Calu3 (cell line): ENCODE measurements at places on chromosomes 3 and 15.

DNA sequence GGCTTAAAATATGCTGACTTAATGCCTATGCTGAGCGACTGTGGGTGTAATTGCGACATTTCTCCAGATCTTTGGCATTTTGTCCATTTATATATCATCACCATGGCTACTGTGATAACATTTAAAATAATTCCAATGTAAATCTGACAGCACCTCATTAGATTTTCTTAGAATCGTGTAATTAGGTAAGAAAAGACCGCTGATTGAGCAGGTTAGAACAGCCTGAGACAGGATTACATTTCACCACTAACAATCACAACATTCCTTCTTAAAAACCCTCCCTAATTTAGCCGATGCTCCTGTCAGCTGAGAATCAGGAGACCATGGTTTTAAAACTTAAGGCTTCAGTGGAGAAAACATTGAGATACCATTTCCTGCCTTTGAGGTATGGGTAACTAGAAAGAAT, 455.3 kb upstream of the PDZRN3 start:
- DNase-seq, result no peak

DNA sequence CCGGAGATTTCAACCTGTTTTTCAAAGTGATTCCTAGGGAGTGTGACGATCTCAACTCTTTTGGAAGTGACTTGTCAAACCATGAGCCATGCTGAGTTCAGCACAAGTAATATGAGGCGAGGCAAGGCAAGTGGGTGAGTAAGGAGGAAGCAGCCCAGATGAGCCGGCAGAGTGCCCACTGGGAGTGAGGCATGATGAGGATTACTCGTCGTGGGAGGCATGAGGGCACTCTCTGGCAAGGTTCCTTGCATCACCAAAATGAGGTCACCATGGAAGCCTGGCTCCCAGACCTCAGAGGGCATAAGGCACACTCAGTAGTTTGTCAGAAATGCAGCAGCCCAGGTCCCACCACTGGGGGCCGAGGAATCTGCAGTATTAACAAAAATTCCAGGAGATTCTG, 636.1 kb downstream of the MAGI1 start:
- DNase-seq, result peak; percentile 3

GRCh38 chr3:187188931-187189330, 8.4 kb upstream of the RTP1 start:
- no peak for DNase-seq

- DNase-seq, result no peak
Observed at GRCh38 chr3:64266065-64266931, 41.0 kb upstream of the PRICKLE2 start.

GRCh38 chr3:107064405-107065060, 312.7 kb upstream of the CCDC54 start:
- DNase-seq, result peak; percentile 81

DNA sequence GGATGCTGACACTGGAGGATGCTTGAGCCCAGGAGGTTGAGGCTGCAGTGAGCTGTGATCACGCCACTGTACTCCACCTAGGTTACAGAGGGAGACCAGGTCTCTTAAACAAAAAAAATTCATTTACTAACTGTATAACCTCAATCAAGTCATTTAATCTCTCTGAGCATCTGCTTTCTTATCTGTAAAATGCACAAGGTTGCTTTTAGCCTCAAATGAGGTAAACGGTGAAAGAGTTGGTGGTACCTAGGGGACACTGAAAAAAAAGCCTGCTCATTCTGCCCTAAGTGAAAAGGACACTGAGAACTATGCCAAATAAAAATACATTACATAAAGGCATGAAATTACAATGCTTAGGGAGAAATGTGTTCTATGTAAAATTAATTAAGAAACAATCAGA, 3.4 kb downstream of the PP2D1 start:
- DNase-seq, result no peak

DNA sequence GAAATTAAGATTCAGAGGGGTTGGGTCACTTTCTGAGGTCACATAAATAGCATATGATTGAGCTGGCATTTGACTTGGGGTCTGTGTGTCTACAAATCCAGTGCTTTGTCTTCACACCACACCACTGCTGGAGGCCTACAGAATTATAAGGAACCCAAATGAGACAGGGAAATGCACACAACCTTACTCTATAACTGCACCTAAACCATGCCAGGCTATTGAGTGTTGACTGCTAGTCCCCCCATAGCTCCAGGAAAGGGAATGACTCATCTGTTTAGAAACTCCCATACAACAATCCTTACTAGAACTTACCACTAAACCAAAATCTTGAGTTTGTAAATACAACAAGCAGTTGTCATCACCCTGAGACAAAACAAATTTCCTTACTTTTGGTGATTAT, 16.9 kb upstream of the TSC22D2 start:
- DNase-seq, result no peak

GRCh38 chr15:73480050-73480449, 37.1 kb downstream of the REC114 start:
- DNase-seq, result no peak

GRCh38 chr15:99729920-99730319, 3.3 kb downstream of the LYSMD4 start:
- DNase-seq, result peak; percentile 24

GRCh38 chr15:85649372-85649771, 145.4 kb downstream of the KLHL25 start:
- no peak for DNase-seq

GRCh38 chr3:107404727-107405469, 27.7 kb downstream of the CCDC54 start:
- DNase-seq, result no peak

- no peak for DNase-seq
Observed at GRCh38 chr3:133570937-133571320, 2.6 kb upstream of the CDV3 start.

DNA sequence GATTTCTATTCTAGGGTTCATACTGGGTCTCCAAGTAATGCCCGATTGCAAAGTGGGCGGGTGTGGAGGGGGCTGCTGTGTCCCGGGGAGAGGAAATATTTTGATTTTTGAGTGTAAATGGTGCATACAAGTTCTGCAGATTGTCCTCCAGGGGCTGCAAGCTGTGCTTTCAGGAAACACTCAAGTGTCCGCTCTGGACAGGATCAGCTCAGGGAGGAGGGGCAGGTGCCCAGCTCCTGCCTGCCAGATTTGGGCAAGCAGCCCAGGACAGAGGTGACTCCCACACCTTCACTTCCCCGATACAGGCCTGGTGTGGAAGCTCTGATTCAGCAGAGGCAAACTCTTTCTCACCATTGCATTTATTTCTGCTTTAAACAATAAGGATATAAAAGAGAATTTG, 142.7 kb downstream of the ALDH1A2 start:
- DNase-seq, result peak; percentile 56

DNA sequence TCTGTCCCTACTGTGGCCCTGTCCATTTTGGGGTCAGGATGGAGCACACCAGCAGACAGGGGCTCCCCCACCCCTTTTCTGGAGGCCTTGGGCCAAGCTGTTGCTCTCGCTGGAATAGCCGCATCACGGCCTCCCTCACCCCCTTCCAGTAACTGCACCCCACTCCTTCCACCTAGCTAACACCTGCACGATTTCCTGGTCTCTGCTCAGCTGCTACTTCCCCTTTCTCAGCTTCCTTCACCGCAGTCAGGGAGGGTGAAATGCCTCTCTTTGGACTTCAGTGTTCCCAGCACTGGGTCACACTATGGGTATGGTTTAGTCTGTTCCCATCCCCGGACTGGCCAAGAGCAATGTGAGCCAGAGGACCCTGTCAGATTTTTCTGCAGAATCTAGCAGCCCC, 400.2 kb downstream of the MCTP2 start:
- DNase-seq, result no peak

GRCh38 chr3:169759256-169759655, 5.6 kb downstream of the TERC start:
- DNase-seq, result no peak

DNA sequence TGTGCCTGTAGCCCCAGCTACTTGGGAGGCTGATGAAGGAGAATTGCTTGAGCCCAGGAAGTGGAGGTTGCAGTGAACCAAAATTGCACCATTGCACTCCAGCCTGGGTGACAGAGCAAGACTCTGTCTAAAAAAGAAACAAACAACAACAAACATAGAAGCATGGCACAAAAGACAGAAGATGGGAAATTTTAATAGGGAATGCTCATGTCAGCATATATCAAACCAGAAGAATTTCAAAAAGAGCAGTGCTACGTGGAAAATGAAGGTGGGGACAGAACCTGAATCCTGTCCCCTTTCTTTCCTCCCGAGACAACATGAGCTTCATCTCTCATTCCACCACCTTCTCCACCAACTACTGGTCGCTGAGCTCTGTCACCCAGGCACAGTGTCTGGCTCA, 46.3 kb upstream of the MFGE8 start:
- DNase-seq, result no peak

DNA sequence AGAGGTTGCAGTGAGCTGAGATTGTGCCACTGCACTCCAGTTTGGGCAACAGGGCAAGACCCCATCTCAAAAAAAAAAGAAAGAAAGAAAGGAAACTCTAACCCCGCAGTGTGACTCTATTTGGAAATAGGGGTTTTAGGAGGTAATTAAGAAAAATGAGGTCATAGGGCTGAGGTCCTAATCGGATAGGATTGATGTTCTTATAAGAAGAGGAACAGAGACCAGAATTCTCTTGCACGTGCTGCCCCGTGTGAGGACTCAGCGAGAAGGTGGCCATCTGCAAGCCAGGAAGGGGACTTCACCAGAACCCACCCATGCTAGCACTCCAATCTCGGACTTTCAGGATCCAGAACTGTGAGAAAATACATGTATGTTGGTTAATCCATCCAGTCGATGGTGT, 25.8 kb downstream of the KLHL6 start:
- no peak for DNase-seq

DNA sequence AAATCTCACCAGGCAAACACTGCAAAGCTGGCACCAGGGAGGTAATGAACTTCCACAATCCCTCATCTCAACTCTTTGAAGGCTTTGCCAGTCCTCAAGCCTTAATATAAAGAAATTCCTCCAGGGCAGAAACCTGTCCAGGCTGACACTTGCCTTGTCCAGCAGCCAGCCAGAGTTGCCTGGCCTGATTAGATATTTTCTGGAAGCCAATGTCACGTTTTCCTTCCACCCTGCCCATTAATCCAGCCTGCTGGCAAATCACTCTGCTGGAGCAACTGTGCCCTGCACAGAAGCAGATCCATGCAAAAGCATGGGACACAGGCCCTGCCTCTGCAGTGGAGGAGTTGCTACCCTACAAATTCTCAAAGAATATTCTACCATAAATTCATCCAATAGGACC, 56.5 kb downstream of the HEG1 start:
- DNase-seq, result no peak

DNA sequence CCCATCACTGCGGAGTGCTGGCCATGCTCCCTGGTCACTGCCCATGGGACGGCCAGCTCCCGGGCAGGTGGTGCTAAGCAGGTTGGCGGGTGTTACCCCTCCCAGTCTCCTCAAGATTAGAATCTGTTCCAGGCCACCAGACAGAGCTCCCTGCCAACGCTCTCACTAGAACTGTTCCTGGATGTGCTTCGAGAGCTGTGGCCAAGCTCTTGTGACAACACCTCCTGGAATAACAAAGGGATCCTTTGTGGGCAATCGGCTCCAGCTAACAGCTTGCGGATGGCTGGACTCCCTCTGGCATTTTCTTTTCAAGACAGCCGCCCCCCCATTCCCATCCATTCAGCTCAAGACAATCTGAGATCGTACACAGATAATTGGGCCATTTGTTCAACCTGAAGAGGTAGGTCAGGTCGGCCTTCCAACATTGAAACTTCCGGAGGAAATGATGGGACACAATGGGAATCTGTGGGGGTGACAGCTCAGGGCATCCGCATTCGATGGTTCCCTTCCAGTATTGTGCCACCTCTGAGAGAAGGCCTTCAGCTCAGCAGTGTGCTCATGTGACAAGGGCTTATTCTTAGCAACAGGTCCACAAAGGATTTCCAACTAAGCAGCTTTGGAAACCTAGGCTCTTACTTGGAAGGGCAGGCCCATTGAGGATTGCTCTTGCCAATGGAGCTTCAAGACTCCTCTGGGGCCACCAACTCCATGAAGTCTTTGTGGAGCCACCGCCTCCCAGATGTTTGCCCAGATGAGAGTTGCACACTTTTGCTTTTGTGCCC, 11.6 kb upstream of the EPHB3 start:
- no peak for DNase-seq

- DNase-seq, result no peak
Observed at GRCh38 chr15:69344238-69344637, 45.5 kb downstream of the PAQR5 start.

DNA sequence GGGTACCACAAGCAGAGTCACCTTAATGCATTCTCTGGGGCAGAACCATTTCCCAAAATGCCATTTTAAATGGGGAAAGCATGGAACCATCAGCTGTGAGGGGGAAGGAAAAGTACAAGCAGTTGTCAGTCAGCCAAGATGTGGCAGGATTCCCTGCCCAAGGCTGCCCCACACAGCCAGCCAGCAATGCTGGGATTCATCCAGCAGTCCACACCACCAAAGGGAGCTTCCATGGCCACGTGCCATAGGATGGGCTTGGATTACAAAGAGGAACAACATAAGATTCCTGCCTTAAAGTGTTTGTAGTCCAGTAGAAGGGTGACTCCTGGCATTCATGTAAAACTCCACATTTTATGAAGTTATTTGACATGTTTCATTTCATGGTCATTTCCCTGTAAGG, 233.3 kb downstream of the SHOX2 start:
- no peak for DNase-seq

GRCh38 chr15:67048281-67049279, 16.8 kb upstream of the SMAD3 start:
- DNase-seq, result peak; percentile 85

DNA sequence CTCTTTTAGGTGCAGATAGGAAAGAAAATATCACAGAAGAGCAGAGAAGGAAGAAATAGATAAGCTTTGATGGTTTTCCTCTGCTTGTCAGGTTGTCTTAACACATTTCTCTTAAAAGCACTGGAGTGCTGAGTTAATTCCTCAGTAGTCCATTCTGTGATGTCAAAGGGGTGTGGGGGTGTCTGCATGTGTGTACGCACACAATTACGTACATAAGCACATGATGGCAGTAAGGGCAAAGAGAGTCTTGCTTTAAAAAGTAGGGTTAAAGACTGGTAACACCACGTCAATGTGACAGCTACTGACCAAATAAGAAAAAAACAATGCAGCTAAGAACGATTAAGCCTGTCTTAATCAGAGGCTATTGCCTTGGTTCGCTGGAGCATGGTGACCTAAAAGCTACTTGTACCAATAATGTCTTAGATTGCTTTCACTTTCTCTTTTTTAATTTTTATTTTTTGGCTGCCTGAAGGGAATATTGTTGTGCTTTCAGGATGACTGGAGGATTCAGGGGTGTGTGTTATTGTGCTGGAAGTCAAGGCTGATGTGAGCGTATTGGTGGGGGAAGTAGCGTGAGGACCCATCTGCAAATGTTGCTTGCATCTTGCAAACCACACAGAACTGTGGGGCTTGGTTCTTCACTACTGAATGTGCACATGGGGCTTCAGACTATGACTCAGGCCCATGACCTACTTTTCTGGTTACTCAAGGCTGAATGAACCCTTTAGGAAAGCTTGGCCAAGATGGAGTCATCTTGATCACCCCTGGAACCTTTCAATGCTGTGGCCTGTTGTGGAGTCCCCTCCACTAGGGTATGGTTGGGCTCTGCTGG, 417.8 kb upstream of the TPM1 start:
- no peak for DNase-seq

- peak; percentile 44 for DNase-seq
Observed at GRCh38 chr3:162892921-162893793, 1396.5 kb downstream of the OTOL1 start.
